ENCODE measurements at places on chromosomes 4 and X. TPM values are rescaled to one million over a fixed set of nuclear protein-coding genes. Genes with fewer than 3 reads are reported as not detected.

DNA sequence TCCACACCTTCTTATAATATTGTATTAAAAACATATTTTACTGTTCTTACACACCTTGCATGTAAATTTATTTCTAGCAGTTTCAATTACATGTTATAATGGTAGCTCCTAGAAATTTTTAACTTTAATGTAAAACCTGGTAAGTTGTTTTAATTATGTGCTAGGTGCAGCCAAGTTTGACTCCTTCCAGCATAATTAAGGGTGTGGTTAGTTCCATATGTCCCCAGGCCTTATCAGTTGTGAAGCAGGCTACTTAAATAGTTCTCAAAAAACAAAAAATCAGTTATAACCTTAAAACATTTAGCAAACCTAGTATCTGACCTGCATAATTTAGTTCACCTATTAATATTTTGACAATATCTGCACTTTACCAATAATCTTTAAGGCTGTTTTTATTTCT, 26.9 kb upstream of the PASD1 start:
- H3K36me3 ChIP-seq = no peaks in the 10 kb centered on the region
- no peaks in the 10 kb centered on the region for H3K27me3 ChIP-seq
- H3K27ac ChIP-seq = no peak overlapping the region

AMOT gene
- total RNA-seq = 9.8 TPM

GRCh38 chr4:55979562-55979961, 30.8 kb downstream of the CEP135 start:
- H3K4me1 ChIP-seq = no peaks in the 10 kb centered on the region
- no peak for DNase-seq
- no peak overlapping the region for H3K4me3 ChIP-seq

DNA sequence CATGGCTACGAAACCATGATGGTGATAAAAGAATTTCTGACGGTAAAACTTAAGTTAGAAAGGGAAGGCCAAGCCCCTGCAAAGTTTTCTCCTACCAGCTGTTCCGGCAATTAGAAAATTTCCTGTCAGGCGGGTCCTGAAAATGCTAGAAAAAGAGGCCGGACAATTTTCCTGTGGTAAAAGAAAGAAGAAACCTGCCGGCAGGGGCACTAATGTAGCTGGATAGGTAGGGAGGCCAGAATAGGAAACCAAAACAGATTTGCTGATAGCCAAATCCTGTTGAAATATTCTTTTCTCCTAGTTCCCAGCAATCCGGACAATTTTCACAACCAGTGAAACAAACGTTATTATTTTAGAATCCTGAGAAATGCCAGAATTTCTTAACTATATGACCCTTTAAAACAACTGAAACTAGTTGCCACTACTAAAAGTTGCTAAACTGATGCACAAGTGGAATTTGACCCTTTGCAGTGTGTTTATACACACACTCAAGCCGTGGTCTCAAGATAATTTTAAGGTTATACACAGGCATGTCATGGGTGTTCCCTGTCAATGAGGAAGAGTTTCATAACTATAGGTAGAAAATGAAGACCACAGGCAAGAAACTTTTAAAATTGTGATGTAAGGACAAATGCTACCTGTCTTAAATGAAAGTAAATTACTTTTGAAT, 47.7 kb downstream of the RPS6KA3 start:
- H3K27ac ChIP-seq = peak overlapping the region; percentile 30
- no peak for DNase-seq
- H3K36me3 ChIP-seq = no peaks in the 10 kb centered on the region
- no peak overlapping the region for H3K4me3 ChIP-seq
- peaks cover 8% of the 10 kb centered on the region for H3K4me1 ChIP-seq

DNA sequence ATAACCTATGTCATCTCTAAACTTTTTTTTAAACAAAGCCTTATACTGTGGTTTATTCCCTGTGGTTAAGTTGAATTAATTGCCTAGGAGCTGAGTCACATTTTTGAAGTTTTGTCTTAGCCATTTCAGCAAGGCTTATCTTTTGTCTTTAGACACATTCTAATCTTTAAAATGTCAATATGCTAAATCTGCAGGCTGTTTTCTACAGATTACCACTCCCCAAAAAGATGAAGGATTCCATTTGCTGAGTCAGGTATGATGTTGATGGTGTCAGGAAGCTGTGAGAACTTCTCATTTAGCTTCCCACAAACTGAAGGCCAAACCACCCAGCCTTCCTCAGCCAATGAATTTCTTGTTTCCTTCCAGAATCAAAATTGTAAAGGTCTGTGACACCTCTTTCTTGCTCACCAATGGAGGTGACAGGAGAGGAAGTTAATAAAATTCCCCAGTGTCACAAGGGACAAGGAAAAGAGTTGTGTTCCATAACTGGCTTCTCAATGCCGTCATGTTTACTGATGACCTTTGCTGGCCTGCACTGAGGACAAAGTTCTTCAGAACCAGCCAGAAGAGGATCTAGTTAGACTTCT, 3.7 kb upstream of the CXCL6 start:
- no peak overlapping the region for H3K27ac ChIP-seq
- no peak for DNase-seq

GRCh38 chrX:112774142-112774541, 66.5 kb downstream of the AMOT start:
- no peaks in the 10 kb centered on the region for H3K36me3 ChIP-seq
- no peak overlapping the region for H3K4me3 ChIP-seq
- H3K4me1 ChIP-seq = no peaks in the 10 kb centered on the region
- H3K27ac ChIP-seq = no peak overlapping the region

SLC25A31 gene
- not detected for total RNA-seq

DNA sequence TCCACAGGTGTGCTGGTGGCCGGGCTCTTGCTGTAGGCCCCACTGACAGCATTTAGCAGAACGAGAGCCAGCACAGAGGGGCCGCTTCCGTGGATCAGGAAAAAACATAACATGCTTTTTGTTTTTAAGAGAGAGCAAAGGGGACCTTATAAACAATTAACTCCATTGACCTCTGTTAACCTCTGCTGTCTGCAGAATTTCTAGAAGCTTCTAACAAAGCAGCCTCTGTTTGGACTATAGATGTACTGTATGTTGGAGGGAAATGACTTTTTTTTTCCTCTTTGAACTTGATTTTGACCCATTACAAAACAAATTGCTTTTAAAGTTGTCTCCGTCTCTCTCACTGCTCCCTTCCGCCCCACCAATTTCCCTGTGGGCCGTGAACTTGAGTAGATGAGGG, 210.7 kb downstream of the FRAS1 start:
- H3K4me3 ChIP-seq = no peak overlapping the region
- H3K27me3 ChIP-seq = no peaks in the 10 kb centered on the region
- H3K27ac ChIP-seq = no peak overlapping the region
- H3K36me3 ChIP-seq = no peaks in the 10 kb centered on the region
- H3K4me1 ChIP-seq = no peaks in the 10 kb centered on the region

- no peaks in the 10 kb centered on the region for H3K36me3 ChIP-seq
- H3K27me3 ChIP-seq = no peaks in the 10 kb centered on the region
- no peak overlapping the region for H3K4me3 ChIP-seq
- no peak for DNase-seq
- no peak overlapping the region for H3K27ac ChIP-seq
Measured at GRCh38 chr4:123867910-123868587, 471.5 kb downstream of the SPRY1 start.

NEIL3 gene
- 0.98 TPM for total RNA-seq

GRCh38 chrX:109344678-109345077, 137.2 kb downstream of the GUCY2F start:
- H3K27me3 ChIP-seq = no peaks in the 10 kb centered on the region
- no peak overlapping the region for H3K4me3 ChIP-seq
- no peaks in the 10 kb centered on the region for H3K36me3 ChIP-seq
- no peak overlapping the region for H3K27ac ChIP-seq

- no peak overlapping the region for H3K4me3 ChIP-seq
- no peak for DNase-seq
- H3K4me1 ChIP-seq = no peaks in the 10 kb centered on the region
Measured at GRCh38 chr4:20589436-20589835, 110.8 kb upstream of the PACRGL start.

GRCh38 chr4:55612341-55612740, 20.3 kb upstream of the PDCL2 start:
- no peaks in the 10 kb centered on the region for H3K4me1 ChIP-seq
- DNase-seq = no peak

MCF2 gene
- total RNA-seq = 0.25 TPM

TEX13B gene
- total RNA-seq = not detected

ATG4A gene
- 5.4 TPM for total RNA-seq

TMPRSS11F gene
- total RNA-seq = 13.8 TPM

DNA sequence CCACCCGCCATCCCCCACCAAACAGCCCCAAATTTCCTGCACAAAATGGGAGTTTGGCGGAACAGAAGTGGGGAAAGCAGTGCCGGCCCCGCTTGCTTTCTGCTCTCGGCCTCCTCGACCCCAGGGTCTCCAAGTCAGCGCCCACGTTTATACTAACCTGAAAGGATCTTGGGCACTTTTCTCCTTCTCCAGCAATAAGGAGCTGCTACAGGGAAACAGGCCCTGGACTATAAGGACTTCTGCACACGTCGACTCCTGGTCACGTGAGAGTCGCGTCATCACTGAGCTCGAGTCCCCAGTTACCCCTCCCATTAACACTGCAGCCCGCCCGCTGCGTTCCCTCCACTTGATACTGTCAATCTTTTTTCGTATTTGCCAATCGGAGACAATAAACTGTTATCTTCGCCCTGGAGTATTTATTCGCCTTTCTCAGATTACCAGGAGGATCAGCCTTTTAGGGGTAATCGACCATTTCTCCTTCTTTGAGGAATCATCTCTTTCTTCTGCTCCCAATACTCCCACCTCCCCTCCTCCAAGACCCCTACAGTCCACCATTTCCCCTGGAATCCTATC, at the start of gene TCEAL8:
Gene TCEAL8, minus strand, starts transcription at position 235 of the 573 bp plus-strand sequence. CDS start 1,176 bp downstream, outside the sequence.
- peaks cover 7% of the 10 kb centered on the region for H3K4me1 ChIP-seq
- no peak for DNase-seq
- H3K36me3 ChIP-seq = no peaks in the 10 kb centered on the region
- no peaks in the 10 kb centered on the region for H3K27me3 ChIP-seq
- H3K27ac ChIP-seq = peak within 1 kb of the TSS; percentile 94
- peak within 1 kb of the TSS; percentile 67 for H3K4me3 ChIP-seq

DNA sequence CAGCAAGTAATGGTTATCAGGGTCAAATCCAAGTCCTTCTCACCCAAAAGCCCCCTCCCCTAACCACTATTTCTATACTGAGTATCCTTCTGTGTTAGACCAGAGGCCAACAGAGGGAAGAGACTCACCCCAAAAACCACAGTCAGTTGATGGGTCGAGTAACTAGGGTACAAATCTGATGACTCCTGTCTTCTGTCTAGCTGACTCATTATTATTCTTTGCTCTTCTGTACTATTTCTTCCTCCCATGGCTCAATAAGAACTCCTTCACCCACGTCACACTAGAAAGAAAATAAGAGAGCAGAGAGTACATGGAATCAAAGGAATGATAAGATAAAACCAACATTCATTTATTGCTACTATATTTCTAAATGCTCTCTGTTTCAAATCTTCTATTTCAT, 2.0 kb downstream of the RAB40A start:
- H3K36me3 ChIP-seq = no peaks in the 10 kb centered on the region
- no peak for DNase-seq
- no peak overlapping the region for H3K27ac ChIP-seq
- H3K27me3 ChIP-seq = peaks cover 4% of the 10 kb centered on the region
- H3K4me1 ChIP-seq = no peaks in the 10 kb centered on the region

NUDT11 gene
- 1.5 TPM for total RNA-seq

GRCh38 chr4:140004549-140004895, 149.5 kb downstream of the MAML3 start:
- DNase-seq = no peak
- H3K4me1 ChIP-seq = peaks cover 12% of the 10 kb centered on the region
- no peaks in the 10 kb centered on the region for H3K36me3 ChIP-seq
- peak overlapping the region; percentile 43 for H3K27ac ChIP-seq
- H3K27me3 ChIP-seq = no peaks in the 10 kb centered on the region
- peak overlapping the region; percentile 29 for H3K4me3 ChIP-seq

All from vagina (tissue), 2 donors.